GM23338 (cell line): ENCODE measurements at places on chromosomes 5 and 9. TPM values are rescaled to one million over a fixed set of nuclear protein-coding genes. Genes with fewer than 3 reads are reported as not detected.

DMRT3 gene
- total RNA-seq = not detected in 2 replicates

RASEF gene
- total RNA-seq = 7.9 and 10.4 TPM in 2 replicates

LRRC14B gene
- not detected in 2 replicates for total RNA-seq

- no peak overlapping the region for H3K4me3 ChIP-seq
- DNase-seq = no peak
- H3K36me3 ChIP-seq = no peaks in the 10 kb centered on the region
These were observed 164.2 kb downstream of the ACTL7B start for GRCh38 chr9:108691614-108692013.

DNA sequence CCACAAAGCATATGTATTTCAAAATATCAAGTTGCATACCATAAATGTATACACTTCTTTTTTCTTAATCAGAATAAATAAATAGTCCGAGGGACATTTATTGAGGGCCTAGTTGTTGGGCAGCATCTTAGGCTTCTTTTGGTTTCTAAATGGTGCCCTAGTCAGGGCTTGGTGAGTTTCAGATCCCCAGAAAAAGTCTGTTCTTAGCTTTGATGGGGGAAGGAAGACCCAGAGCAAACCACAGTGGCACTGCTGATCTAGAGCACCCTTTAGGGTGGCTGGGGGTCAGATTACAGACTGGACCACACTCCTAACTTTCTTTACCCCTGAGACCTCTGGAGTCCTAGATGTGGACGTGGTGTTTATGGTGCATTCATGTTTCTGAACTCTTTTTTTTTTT lies 97.8 kb downstream of the C9orf152 start:
- no peak overlapping the region for H3K4me3 ChIP-seq
- no peaks in the 10 kb centered on the region for H3K27me3 ChIP-seq
- peak overlapping the region; percentile 12; the same call in 1 of the 2 replicates for H3K27ac ChIP-seq
- peaks cover 58% of the 10 kb centered on the region for H3K4me1 ChIP-seq
- H3K36me3 ChIP-seq = no peaks in the 10 kb centered on the region

- H3K36me3 ChIP-seq = no peaks in the 10 kb centered on the region
- no peak overlapping the region for H3K4me3 ChIP-seq
- H3K27ac ChIP-seq = no peak overlapping the region
- H3K27me3 ChIP-seq = no peaks in the 10 kb centered on the region
These were observed 69.0 kb upstream of the GRAMD2B start for GRCh38 chr5:126354012-126354857.

- no peaks in the 10 kb centered on the region for H3K27me3 ChIP-seq
- H3K36me3 ChIP-seq = no peaks in the 10 kb centered on the region
- no peak for DNase-seq
- no peak overlapping the region for H3K27ac ChIP-seq
- H3K4me1 ChIP-seq = no peaks in the 10 kb centered on the region
These were observed 32.4 kb downstream of the FYB1 start for GRCh38 chr5:39186722-39187539.
